ENCODE measurements at places on chromosomes 3 and 15. TPM values are rescaled to one million over a fixed set of nuclear protein-coding genes. Genes with fewer than 3 reads are reported as not detected.
A peak's percentile ranks its signal among the peaks of the same experiment; 100 is the strongest.

Gene UBA7
- 35.7 TPM for total RNA-seq

GRCh38 chr3:170709046-170709445 is 123.2 kb upstream of the SLC7A14 start:
- peak; percentile 98 for DNase-seq

GRCh38 chr3:12970684-12971083 is 102.5 kb downstream of the IQSEC1 start:
- no peak for DNase-seq

- peak; percentile 70 for DNase-seq
Observed at GRCh38 chr15:58136731-58137130, 1.4 kb upstream of the AQP9 start.

Gene TIPIN
- 4.6 TPM for total RNA-seq

Gene MUC20
- total RNA-seq, result not detected

Gene PDCD10
- total RNA-seq, result 61.7 TPM

DNA sequence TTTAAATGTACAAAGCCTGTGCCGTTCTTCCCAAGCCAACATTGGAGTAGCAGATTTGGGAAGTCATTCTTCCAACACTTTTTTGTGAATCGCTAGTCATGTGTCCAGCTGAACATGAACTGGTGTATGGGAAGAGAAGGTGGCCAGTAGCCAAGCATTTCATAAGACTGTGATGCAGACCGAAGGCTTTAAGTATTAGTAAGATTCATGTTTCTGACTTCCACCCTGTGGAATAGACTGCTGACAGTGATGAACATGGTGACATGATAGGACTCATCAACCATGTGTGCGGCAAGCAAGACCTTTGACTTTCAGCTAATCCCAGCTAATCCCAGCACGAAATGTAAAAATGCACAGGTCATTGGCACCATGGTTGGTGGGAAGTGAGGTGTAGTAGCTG is 48.3 kb upstream of the THSD4 start:
- DNase-seq, result peak; percentile 95

DNA sequence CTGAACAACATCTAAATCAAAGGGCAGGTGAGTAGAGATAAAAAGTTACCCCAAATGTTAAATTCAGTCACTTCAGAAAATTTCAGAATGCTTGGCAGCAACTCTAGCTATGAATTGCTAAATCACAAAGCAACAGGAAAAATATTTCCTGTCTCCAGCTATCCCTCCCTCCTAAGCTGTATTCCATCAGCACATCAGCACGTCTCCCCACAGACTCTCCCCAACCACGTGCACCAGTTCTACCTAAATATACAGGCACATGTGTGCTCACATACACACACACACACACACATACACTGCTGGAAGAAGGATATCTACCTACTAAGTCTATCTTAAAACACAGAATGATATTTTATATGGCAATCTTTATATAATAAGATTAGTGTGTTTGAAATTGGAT is 177.1 kb upstream of the ARHGEF26 start:
- no peak for DNase-seq

DNA sequence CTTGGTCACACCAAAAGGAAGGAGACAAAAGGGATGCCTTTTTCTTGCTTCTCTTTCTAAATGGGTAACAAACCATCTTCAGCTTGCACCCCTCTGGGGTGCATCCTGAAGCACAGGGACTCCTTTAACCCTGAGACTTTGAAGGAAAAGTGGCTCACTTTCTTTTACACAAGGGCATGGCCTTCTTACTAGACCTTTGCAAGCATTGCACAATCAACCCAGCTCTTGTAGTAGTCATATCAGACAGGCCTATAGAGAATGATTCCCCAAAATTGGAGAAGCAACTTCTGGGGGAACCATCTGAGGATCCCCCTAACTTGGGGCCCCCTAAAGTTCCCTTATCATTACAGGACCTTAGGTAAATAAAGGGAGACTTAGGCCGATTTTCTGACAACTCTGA is 56.1 kb upstream of the GK5 start:
- DNase-seq, result no peak

GRCh38 chr3:138429665-138430064 is 4.8 kb upstream of the ESYT3 start:
- no peak for DNase-seq

GRCh38 chr3:181174022-181174421 is 184.5 kb upstream of the DNAJC19 start:
- DNase-seq, result no peak

DNA sequence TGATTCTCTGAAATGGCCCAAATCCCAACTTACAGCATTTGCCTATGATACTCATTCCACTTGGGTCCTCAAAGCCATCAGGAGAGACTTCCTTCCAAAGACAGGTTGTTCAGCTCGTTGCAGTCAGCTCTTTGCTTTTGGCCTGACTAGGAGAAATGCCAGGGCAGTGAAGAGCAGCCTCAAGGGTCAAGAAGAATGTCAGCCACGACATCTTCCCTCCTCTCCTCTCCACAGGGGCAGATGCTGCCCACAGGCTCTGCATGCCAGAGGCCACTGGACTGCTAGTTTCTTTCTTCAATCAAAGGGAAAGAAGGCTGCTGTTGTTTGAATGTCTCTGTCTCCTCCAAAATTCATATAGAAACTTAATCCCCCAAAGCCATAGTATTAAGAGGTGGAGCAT is 201.7 kb upstream of the PFN2 start:
- no peak for DNase-seq

Gene OXTR
- total RNA-seq, result 269 TPM

GRCh38 chr15:27336676-27337075 is 365.7 kb downstream of the GABRG3 start:
- DNase-seq, result peak; percentile 20

- DNase-seq, result no peak
Observed at GRCh38 chr3:71917545-71917944, 132.6 kb upstream of the PROK2 start.

Gene GP5
- total RNA-seq, result 0.11 TPM

GRCh38 chr15:58286523-58286922 is 145.3 kb upstream of the LIPC start:
- DNase-seq, result no peak

DNA sequence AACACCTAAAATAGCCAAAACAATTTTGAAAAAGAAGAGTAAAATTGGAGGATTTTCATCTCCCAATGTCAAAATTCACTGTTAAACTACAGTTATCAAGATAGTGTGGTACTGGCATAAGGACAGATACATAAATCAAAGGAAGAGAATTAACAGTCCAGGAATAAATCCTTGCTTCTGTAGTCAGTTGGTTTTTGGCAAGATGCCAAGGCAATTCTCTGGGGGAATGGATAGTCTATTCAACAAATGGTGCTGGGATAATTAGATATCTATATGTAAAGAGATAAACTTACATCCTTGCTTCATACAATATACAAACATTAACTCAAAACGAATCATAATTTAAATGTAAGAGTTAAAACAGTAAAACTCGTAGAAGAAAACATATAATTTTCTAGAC is 57.9 kb upstream of the SELENOK start:
- DNase-seq, result no peak

GRCh38 chr15:43292375-43293078 is 25.8 kb upstream of the TGM5 start:
- DNase-seq, result peak; percentile 67

DNA sequence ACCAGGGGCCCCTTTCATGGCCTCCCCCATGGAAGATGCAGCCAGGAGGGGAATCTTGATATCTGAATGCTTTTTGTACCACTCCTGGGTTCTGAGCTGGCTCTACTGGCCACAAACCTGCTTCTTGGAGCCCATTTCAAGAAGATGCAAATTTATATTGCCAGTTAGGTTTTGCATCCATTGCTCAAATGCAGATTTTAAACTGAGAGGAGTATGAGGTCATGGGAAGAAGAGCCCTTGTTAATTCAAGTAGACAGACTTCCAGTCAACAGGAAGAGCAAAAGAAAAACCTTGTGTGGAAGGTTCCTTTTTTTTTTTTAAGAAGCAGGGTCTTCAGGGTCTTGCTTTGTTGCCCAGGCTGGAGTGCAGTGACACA is 133.5 kb downstream of the PDZRN3 start:
- no peak for DNase-seq

Gene RBMS3
- total RNA-seq, result 40.0 TPM

- peak; percentile 78 for DNase-seq
Observed at GRCh38 chr3:149377408-149378364, at the start of gene TM4SF1. TM4SF1 (minus strand) TSS chr3:149377649; CDS start chr3:149377547, 102 bp downstream.

GRCh38 chr3:16788440-16789056 is 96.2 kb upstream of the PLCL2 start:
- DNase-seq, result no peak

GRCh38 chr3:76403556-76403955 is 618.2 kb upstream of the ZNF717 start:
- DNase-seq, result peak; percentile 65

Gene SHF
- total RNA-seq, result 0.32 TPM

GRCh38 chr3:186717039-186717457 is at the start of gene KNG1:
KNG1 (plus strand) TSS chr3:186717359; CDS start chr3:186717543, 184 bp downstream.
- DNase-seq, result no peak

Measured in GM23248 (cell line).